RKO (cell line): ENCODE measurements at places on chromosomes 7 and 10.

- DNase-seq: no peak
These were observed 4.7 kb upstream of the IGF2BP3 start for GRCh38 chr7:23474829-23475575.

DNA sequence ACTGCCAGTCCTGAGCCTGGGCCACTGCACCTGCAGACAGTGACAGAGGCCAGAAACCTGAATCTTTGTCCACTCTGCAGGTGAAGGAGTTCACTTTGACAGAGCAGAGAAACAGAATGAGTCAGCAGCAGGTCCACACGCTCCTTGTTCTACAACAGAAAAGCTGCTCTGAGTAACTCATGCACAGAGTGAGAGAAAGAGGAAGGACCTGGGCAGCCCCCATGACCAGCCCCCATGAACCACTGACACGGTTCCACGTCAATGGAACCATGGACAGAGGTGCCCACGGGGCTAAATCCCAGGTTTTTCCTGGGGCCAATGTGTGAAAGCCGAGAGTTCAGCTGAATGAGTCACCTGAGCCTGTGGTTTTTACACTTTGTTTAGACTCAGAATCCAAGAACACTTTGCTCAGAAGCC is 40.8 kb upstream of the CTBP2 start:
- peak; percentile 6 for DNase-seq

DNA sequence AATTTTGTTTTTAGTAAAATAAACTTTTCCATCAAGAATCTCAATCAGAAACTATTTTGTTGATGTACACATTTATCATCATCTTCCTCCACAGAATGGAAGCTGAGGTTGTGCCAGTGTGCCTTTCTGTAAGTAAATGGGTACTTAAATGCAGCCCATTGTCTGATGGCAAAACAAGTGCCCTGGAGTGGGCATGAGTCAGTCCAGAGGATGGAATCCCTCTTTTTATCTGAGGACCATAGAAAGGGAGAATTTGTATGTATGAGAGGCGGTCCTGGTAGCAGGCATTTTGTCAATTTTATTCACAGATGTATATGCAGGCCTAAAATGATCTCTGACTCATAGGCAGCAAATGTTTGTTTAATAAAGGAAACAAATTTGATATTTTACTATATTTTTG is 102.1 kb upstream of the MAGI2 start:
- no peak for DNase-seq

GRCh38 chr7:43856996-43857395 is 12.3 kb downstream of the MRPS24 start:
- DNase-seq: peak; percentile 49

DNA sequence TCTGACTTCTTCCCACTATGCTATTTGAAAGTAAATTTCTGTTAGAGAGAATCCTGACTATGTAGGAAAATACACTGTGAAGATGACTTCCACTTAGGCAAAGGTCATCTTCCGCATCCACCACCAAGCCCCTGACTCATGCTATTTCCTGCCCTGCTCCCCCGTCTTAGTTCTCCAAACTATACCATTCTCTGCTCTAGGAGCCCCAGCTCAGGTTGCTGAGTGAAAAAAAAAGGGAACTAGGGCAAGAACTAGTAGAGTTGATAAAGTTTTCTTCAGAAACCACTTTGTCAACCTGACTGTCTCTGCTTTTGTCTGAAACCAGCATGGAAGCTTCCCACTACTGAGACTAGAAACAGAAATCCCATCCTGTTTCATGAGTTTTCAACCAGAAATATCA is 96.9 kb downstream of the EVX1 start:
- peak; percentile 3 for DNase-seq

GRCh38 chr7:69020536-69020935 is 577.7 kb upstream of the AUTS2 start:
- DNase-seq: no peak

- DNase-seq: no peak
These were observed 204.6 kb upstream of the FOXP2 start for GRCh38 chr7:114209968-114210367.

DNA sequence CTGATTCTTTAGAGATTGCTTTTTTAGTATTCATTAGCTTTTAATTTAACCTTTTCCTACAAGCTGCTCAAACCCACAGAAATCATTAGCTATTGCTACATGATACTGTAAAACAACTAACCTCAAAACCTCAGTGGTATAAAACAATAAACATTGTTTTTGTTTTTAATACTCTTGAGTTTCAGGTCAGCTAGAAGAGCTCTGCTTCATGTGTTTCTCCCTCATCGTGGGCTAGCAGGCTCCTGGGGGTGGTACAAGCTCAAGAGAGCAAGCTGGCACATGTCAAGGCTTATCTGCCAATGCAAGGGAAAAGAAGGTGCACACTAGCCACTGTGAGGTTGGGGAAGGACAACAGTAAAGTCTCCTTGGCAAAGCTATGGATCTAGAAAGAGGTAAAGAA is 232.9 kb upstream of the PHF14 start:
- no peak for DNase-seq
